G401 (cell line): ENCODE measurements at places on chromosomes 7 and 10. TPM values are rescaled to one million over a fixed set of nuclear protein-coding genes. Genes with fewer than 3 reads are reported as not detected.

- peak; percentile 57 for DNase-seq
Observed at GRCh38 chr10:11144626-11145494, 127.2 kb downstream of the CELF2 start.

- no peak for DNase-seq
Observed at GRCh38 chr7:50496569-50496968, 46.4 kb upstream of the FIGNL1 start.

GRCh38 chr7:112858838-112859237, 68.6 kb upstream of the TMEM168 start:
- DNase-seq: no peak

Gene LEP
- not detected in 2 replicates for total RNA-seq

DNA sequence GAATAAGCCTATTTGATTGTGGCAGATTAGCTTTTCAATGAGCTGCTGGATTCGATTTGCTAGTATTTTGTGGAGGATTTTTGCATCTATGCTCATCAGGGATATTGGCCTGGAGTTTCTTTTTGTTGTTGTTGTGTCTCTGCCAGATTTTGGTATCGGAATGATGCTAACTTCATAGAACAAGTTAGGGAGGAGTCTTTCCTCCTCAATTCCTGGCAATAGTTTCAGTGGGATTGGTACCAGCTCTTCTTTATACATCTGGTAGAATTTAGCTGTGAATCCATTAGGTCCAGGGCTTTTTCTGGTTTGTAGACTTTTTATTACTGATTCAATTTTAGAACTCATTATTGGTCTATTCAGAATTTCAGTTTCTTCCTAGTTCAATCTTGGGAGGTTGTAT, 43.4 kb upstream of the KLF14 start:
- no peak for DNase-seq

DNA sequence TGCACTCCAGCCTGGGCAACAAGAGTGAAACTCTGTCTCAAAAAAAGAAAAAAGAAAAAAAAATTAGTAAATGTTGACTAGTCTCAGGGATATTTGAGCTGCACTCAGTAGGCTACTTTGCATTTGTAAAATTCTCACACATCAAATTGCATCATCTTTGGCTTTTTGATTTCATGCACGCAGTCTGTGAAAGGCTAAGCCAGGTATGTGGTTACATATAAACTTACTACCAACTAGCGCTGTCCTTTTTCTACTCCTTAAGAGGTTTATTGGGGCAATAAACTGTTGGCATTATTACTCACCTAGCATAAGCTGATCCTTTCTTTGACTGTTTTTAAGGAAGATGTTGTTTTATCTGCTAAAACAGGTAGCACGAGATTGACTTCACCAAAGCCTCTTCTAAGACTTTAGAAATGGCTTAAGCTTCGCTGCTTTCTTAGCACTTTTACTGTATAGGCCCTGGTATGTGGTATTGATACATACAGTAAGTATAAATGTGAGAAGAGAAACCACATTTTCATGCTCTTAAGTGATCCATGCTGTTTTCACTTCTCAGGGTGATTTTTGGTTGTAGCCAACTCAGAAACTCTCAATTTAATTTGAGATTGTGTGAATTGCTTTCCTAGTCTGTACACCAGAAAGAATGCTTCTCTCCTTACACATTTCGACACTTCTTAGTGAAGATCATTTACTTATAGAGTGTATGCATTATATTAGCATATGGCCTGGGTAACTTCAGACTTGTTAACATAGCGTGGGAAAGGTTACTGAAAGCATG, 323.9 kb downstream of the AUTS2 start:
- DNase-seq: no peak

DNA sequence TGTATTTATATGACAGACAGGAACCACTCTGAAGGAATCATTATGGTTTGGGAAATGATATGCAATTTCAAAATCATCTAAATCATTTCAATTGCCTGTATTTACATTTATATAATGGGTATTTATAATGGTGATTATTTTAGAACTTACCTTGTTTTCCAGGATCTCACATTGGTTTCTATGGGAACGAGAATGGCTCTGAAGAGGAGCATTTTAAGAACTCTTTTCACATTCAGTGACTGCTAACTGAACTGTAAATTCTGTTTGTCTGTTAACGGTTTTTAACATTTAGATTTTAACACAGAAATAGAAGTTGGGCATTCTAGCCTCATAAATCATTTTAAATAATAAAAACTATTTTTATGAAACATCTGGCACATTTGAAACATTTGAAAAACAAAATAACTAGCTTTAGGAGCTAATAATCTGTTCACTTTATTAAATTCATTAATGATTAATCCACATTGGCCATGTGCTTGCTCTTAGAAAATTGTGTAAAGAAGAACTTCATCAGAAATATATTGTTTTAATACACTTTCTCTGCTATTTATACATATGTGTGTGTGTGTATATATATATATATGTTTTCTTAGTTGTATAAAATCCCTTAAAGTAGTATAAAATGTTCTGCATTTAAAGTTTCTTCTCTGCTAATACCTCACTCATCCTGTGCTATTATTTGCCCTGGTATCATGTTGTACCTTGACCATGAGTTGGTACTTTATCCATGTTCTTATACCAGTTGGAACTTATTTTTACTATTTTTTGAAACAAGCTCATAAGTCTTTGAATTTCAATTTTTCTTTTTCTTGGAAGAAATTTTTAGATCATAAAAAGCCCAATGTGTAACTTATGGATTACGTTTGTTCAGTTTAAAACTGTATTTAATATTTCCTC, 8.7 kb upstream of the SEM1 start:
- no peak for DNase-seq

Gene DPYSL4
- 4.9 and 6.0 TPM in 2 replicates for total RNA-seq

GRCh38 chr10:118901906-118902305, 127.6 kb upstream of the NANOS1 start:
- no peak for DNase-seq

DNA sequence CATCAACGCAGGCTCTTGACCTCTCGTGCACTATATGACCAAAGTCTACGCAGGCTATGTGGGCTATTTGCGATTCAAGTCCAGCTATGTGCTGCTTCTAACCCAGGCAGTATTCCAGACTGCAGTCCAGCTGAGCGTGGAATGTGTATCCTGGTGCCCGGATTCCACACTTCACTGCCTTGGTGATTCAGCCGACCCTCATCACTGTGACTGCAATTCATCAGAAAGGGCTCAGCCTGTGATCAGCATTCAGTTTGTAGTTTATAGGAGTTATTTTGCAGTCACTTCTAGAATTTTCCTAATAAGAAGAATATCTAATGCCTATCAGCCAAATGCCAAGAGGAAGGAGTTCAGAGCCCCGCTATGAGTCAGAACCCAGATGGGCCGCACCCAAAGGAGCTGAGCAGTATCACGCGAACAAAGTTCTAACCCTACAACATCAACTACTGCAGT, 119.8 kb upstream of the LANCL2 start:
- no peak for DNase-seq

GRCh38 chr10:28072573-28072972, 73.7 kb upstream of the ODAD2 start:
- no peak for DNase-seq

Gene CD36
- not detected in 2 replicates for total RNA-seq

Gene TSPAN33
- total RNA-seq: 35.8 and 40.2 TPM in 2 replicates

Gene CYP26C1
- total RNA-seq: 0.80 TPM in 1 of 2 replicates, not detected in the other

DNA sequence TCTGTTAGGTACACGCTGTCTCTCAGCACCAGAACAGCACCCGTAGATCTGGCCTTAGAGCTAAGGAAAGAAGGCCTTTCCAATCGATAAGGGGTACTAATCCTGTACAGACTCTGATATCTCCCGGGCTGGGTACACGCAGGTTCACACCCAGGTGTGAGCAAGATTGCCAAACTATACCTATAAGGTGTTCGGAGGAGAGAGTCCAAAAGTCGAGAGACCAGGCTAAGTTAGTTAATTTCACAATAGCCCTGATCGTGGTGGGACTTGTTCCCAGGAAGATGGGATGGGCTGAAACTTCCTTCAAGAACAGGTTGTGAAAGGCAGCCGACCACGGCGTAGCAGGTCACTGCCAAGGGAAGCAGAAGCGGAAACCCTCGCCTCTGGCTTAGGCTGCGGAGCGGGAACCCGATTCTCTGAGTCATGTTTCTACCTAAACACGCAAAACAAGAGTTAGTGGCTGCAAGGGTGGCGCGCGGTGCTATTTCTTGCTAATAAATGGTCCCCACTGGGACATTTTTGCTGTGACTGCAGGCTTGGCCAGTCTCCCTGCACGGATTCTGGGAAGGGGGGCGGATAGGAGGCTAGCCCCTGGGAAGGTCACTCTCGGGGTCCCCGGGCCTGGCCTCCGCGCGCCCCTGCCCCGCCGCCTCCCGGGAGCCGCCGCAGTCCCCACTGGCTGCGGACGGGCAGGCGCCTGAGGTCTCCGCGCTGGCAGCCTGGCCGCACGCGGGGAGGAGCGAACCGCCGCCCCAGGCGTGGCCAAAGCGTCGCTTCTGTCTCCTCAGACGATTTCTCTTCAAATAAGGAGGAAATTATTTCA, 75.4 kb upstream of the PDSS1 start:
- no peak for DNase-seq

Gene ASB10
- not detected in 2 replicates for total RNA-seq

- DNase-seq: no peak
Observed at GRCh38 chr7:101119876-101120275, 7.0 kb upstream of the SERPINE1 start.

DNA sequence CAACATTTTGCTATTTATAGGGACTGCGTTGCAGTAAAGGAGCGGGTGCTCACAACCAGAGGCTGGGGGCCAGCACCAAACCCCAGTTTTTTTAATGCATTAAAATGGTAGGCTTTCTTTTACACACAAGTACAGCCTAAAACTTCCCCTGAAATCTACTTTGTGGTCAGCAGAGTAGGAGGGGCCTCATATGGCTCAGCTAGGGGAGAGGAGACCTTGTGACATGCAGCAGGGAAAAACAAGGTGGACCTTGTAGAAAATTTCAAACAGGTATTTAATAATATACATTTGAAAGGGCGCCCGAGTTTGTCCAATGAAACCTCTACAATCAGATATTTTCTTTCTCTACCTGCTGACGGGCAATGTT, 1.4 kb downstream of the CCDC136 start:
- DNase-seq: no peak

Gene CHST3
- 26.6 and 29.9 TPM in 2 replicates for total RNA-seq

Gene HMX3
- total RNA-seq: not detected in 2 replicates

GRCh38 chr7:45149606-45150005, 8.0 kb upstream of the RAMP3 start:
- DNase-seq: no peak

Gene DNAH11
- 0.43 and 3.4 TPM in 2 replicates for total RNA-seq

GRCh38 chr7:33922820-33923219, 17.5 kb downstream of the BMPER start:
- no peak for DNase-seq

DNA sequence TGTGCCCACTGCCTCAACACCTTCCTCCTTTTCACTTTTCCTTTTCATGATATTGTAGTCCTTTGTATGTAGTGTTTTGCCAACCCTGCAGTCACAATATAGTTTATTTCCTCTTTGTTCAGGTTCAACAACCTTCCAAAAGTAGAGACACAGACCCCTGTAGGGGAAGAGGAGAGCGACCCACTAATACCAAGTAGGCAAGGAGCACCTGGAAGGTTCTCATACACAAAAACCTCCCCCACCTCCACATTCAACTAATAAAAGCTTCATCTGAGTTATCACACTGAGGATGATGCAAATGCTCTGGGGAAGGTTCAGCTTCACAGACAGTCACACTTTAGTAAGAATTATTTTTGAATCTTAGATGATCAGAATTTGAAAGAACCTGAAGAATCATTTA, 41.6 kb downstream of the PIK3AP1 start:
- DNase-seq: no peak

Gene BEND7
- 0.95 and 1.8 TPM in 2 replicates for total RNA-seq

- DNase-seq: no peak
Observed at GRCh38 chr10:131902211-131902610, 1.4 kb downstream of the PPP2R2D start.

- no peak for DNase-seq
Observed at GRCh38 chr7:142139597-142140400, 28.3 kb downstream of the MGAM2 start.

DNA sequence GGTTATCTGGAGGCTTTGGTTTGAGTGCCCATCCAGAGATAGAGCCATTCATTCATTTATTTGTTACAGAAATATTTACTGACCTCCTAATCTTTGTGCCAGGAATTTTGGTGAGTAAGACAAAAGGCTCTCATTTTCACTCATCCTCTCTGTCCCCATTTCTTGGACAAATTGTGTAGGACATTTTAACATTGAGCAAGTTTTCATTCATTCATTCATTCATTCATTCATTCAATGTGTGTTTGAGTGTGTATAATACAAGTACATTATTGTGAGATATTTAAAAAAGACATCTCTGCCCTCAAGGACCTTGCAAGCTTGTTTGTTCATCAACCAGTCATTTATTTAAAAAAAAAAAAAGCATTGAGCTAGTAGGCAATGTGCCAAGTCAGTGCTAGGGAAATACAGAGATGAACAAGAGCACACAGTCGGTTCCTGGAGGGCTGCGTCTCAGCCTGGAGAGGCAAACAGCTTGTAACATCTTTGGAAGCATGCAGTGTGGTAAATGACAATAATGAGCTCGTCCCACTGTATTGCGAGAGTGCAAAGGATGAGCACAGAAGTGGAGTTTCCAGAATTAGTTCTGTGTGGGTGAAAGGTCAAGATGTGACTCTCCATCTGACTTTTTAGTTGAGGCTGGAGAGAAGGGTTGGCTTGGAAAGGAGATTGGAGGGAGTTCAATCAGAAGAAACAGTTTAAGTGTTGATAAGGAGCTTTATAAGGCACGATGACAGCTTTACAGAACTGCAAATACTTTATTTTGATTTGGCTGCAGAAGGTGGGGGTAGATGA, 50.5 kb upstream of the HBP1 start:
- peak; percentile 29 for DNase-seq

DNA sequence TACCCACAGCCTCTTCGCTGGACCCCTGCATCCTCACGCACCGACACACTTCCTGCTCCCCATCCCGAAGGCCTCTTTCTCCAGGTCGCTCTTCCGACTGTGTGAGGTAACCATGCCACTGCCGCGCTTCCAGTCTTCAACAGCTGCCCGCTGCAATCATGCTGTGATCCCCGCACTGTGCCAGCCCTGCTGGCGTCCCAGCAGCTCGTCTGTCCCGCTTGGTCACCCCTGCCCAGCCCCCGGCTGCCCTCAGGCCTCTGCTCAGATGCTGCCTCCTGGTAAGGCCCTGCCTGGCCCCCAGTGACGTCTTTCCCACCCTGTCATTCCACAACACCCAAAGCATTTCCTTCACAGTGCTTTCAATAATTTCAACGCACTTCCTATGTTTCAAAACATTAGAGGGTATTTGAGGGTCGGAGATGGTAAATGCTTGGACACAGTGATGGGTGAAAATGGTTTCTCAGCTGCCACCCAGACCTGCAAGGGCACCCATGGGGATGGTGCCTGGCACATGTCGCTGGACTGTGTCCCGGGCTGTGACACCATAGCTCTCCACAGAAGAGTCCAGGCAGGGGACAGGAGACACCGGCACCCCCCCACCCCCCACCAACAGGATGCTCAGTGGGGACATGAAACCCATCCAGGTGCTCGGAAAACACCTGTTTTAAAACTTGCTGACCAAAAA, 125.2 kb downstream of the MAD1L1 start:
- DNase-seq: no peak

Gene ASIC3
- not detected in 2 replicates for total RNA-seq

Gene AKR1C8
- total RNA-seq: not detected in 2 replicates

- no peak for DNase-seq
Observed at GRCh38 chr7:101299511-101300464, 21.8 kb downstream of the IFT22 start.

GRCh38 chr10:102948786-102949185, 30.7 kb downstream of the CNNM2 start:
- DNase-seq: no peak

GRCh38 chr7:128177768-128178550, 63.1 kb upstream of the LEP start:
- no peak for DNase-seq

Gene PTPRN2
- not detected in 2 replicates for total RNA-seq

GRCh38 chr7:155464183-155464582, 6.3 kb downstream of the EN2 start:
- DNase-seq: peak; percentile 40
